ENCODE measurements at places on chromosomes 3 and 15. TPM values are rescaled to one million over a fixed set of nuclear protein-coding genes. Genes with fewer than 3 reads are reported as not detected.

DNA sequence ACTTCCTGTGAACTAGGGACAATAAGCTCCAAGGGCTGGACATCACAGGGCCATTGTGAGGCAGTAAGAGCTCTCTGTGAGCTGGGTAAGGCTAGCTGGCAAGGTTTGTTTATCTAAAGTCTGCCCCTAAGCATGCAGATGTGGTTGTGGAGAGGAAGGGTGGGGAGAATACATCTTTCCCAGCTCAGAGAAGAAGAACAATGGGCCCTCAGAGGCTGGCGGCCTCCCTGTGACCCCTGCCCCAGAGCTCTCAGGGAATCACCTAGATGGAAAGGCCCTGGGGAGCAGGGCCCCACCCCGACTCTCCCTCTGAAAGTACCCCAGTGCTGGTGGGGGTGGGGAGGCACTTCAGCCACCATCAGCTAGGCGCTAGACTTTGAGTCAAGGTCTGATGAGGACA, 4.3 kb upstream of the AP3B2 start:
- no peak for DNase-seq

DNA sequence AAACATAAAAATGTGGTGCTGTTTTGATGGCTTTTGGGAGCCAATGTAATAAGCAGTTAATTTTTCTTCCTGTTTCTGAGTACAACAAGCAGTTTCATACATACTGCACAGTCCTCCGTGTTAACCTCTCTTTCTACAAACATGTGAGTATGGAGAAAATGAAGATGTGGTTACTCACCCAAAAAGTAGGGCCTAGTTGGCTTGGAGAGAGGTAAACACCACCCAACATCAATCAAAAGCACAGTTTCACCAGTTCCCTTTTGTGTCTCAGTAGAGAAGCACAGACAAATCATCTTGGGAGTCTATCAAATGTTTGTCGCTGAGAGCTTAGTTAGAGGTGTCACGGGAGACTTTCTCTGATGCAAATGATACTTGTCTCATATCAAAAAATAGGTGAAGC, 320.2 kb downstream of the UNC13C start:
- no peak for DNase-seq

GRCh38 chr3:130688015-130688688, 58.5 kb downstream of the PIK3R4 start:
- DNase-seq = no peak

DNA sequence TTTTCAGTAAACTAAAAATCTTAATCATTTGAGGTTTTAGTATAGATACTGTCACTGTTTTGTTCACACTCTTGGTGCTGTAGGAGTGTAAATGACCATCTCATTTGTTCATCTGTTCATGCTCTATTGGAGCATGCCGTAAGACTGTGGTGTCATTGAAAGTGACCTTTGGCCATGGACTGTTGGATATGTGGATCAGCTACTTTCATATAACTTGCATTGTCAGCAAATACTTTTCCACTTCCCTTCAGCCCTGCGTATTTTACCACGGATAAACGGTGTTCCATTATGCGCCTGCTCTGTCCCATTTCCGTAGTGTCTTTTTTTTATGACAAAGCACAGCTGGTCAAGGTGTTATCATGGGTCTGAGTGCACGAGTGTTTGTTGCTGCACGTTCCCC, 32.6 kb upstream of the SENP5 start:
- DNase-seq = no peak

- peak; percentile 41 for DNase-seq
These were observed 40.3 kb upstream of the ICE2 start for GRCh38 chr15:60519218-60519617.

- DNase-seq = peak; percentile 96
These were observed 14.5 kb downstream of the EMC4 start for GRCh38 chr15:34239151-34239808.

DNA sequence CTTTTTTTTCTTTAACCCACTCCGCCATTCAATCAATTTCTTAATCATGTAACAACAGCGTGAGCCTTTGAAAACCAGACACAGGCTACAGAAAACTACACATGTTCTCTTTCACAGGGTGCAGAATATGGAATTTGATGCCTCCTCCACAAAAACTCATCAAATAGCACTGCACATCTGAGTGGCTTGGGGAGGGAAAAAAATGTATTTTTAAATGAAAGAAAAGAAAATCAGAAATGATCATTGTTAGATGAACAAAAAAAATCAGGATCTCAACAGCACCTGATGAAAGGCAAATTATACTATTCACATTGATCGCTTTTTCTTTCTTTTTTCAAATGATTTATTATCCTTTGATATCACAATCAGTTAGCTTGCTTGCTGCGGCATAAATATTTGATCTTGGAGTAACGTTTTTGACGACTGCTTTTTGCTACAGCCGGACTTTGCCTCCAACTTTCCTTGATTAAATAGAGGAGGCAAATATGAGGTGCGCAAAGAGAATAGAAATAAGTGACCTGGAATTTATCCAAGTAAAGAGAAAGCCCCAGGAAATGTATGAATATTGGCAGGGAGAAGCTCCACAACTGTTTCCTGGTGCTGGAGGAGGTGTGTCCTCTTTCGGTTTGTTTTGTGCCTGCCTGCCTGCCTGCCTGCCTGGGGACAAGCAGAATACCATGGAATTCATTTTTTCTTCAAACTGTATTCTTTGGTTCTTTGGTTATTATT, 63.1 kb downstream of the EDEM1 start:
- DNase-seq = no peak

- DNase-seq = no peak
These were observed 11.0 kb upstream of the STARD5 start for GRCh38 chr15:81334768-81335435.

DNA sequence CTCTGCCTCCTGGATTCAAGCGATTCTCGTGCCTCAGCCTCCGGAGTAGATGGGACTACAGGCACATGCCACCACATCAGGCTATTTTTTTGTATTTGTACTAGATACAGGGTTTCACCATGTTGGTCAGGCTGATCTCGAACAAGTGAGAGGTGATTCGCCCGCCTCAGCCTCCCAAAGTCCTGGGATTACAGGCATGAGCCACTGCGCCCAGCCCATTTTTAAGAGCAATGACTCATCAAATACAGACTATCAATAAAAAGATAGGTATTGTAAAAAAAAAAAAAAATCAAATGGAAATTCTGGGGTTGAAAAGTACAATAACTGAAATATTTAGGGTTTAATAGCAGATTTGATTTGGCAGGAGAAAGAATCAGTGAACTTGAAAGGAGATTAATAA, 129.0 kb downstream of the TJP1 start:
- DNase-seq = no peak

DNA sequence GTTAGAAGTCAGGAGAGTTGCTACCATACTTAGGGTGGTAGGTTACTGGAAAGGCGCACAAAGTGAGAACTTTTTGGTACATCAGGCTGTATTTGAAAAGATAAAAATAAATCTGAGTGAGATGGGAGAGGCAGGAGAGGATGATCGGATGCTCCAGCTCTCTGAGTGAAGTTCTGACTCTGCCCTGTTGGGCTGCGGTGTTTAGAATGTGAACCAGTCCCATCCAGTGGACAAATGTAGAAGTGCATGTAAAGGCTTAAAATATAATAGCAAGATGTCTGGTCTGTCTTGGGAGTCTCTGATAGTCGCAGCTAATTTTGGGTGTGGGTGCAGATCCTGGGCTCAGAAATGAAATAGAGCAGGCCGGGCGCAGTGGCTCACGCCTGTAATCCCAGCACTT, 30.4 kb downstream of the ACKR2 start:
- peak; percentile 58 for DNase-seq

DNA sequence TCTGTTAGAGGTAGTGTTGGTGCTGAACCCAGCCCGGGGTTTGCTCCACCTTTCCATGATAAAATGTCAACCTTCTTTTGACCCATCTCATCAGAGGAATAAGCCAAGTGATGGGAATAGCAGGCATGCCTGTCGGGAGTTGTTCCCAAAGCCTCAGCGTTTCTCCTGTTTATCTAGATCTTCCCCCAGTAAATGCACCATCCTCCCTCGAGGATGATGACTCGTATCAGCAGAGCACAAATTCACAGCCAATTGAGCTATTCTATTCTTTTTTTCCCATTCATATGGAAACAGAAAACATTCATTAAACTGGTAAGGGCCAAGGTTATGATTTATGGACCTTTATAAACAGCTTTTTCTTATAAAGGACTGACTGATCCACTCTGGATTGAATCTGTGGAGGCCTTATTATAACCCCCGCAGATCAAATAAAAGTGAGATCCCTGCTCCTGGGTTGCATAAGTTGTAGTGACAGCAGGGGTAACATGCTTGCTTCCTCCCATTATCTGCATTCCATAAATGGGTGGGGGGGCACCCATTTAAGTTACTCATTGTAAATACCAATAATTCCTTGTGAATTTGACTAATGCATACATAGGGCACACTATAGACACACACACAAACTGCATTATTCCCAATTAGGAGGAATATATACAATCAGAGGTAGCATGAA, 207.3 kb downstream of the PLCL2 start:
- no peak for DNase-seq

DNA sequence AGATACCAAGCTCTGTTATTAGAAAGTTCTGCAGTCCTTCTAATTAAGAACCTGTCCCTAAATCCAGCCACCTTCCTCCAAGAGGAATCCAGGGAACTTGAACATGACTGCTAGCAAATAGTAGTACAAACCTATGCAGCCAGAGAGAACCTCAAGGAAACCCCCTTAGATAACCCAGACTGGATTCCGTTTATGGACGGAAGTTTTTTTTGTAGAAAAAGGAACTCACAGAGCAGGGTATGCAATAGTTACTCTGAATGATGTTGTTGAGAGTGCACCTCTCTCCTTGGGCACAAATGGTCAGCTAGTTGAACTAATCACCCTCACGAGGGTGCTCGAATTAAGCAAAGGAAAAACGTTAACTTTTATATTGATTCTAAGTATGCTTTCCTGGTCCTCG, 40.8 kb downstream of the TM4SF18 start:
- DNase-seq = no peak

GRCh38 chr15:22868928-22869327, 30.5 kb downstream of the NIPA2 start:
- DNase-seq = no peak

DNA sequence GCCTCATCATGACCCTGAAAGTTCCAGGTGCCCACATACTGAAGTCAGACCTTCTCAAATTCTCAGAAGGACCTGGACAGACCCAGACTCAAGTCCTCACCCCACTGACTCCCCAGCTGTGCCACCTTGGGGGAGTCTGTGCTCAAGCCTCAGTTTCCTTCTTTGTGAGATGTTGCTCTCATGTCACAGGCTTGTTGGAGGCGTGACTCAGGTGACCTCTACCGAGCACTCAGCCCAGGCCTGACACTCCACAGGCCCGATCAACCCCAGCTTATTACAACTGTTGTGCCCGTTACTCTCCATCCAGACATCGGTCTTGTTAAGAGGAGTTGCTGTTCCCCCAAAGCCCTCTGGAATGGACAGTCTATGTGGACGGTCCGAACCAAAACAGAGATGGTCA, 276.1 kb upstream of the LYSMD4 start:
- DNase-seq = no peak

DNA sequence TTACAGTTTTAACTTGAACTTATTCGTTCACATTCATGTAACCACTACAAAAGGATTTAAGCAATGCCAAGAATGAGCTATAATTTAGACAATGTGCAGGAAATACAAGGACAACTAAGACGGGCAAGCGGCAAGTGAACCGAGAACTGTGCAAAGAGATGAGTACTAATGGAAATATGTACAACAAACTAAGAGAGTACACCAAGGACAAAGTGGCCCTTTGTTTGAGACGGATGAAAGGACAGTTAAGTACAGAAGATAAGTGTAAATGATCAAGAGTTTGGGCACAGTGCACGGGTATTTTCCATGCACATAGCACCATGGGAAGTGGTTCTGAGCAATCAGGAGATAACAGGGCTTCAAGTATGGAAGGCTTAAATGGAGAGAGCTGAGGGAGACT, 281.7 kb downstream of the ROBO2 start:
- DNase-seq = no peak

DNA sequence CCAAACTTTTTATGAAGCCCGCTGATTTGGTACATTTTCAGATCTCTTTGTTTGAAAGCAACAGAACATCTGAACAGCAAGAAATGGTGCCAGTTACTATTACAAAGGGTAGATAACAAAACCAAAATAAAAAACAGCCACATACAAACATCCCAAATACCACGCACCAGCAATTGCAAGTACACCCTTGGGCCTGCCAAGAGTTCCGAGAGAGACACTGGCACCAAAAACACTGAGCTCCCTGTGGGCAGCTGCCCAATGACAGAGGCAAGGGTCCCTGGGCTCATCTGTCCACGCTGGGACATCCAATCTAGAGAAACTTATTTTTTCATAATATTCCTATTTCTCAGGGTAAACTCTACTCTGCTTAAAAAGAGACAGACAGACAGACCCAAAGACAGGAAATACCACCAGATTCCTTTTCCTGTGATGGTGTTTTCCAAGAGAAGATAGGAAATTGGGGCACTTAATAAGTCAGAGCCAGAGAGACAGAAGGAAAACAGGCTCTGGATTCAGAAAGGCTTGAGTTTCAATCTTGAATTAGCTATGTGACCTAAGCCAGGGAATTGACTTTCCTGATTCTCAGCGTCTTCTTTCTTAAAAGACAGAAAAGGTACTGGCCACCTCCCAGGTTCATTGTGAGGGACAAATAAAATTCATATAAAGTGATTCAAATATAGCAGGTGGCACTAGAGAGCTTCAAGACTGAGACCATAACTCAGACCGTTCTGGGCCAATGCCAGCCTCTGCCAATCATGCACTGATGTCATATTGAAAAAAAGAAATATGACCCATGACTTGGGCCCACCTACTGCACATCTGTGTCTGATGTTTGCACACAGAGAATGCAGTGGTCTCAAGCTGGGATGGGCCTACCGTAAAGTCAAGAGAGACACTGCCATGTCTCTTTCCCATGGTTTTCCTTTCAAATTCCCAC, 61.3 kb downstream of the FOXP1 start:
- no peak for DNase-seq

DNA sequence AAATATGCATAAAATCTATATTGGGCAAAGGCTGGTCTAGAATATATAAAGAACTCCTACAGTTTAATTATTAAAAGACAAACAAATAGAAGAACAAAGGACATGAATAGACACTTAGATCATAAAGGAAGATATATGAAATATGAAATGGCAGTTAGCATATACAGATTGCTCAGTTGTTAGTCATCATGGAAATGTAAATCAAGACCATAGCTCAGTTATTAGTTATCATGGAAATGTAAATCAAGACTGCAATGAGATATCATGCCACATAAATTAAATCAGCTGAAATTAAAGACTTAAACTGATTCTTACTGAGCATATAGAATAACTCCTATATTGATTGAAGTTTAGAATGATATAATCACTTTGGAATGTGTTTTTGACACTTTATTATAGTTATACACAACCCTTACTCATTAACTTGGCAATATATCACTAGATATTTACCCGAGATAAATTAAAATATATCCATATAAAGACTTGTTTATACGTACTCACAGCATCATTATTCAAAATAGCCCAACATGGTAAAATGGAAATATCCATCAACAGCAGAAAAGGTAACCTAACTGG, 45.2 kb upstream of the GOLGA8B start:
- peak; percentile 50 for DNase-seq

The ISG20 gene
- total RNA-seq = 8.3 TPM

The CPN2 gene
- not detected for total RNA-seq

The TRPM1 gene
- total RNA-seq = not detected

The ITIH1 gene
- total RNA-seq = not detected

The IQCF5 gene
- total RNA-seq = not detected

The ZNF502 gene
- total RNA-seq = 3.9 TPM

The GHSR gene
- total RNA-seq = not detected

The TRANK1 gene
- total RNA-seq = 1.9 TPM

The AGTR1 gene
- not detected for total RNA-seq

The KIAA1143 gene
- total RNA-seq = 27.5 TPM

The PATL2 gene
- total RNA-seq = 0.21 TPM

The CD276 gene
- total RNA-seq = 107 TPM

The NUSAP1 gene
- total RNA-seq = 104 TPM

The XIRP1 gene
- total RNA-seq = not detected
